ENCODE measurements at places on chromosomes 1 and 21.

DNA sequence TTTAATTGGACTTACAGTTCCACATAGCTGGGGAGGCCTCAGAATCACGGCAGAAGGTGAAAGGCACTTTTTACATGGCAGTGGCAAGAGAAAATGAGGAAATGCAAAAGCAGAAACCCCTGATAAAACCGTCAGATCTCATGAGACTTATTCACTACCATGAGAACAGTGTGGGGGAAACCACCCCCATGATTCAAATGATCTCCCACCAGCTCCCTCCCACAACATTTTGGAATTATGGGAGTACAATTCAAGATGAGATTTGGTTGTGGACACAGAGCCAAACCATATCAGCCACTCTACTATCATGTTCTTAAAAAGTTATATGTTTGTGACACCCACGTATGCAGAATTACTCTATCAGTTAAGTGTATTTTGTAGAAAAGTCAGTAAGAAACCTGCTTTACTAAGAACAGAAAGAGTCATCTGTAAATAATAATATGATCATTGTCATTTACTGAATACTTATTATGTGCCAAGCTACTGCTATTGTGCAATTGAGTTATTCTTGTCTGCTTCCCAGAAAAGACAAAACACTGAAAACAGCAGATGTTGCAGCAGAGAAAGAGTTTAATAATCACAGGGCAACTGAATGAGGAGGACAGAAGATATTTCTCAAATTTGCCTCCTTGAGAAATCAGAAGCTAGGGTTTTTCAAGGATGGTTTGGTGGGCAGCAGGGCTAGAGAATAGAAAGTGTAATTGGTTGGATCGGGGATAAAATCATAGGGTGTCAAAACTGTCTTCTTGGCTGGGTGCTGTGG is 207.7 kb upstream of the FGGY start:
- DNase-seq: no peak

GRCh38 chr1:70909262-70909822 is 138.3 kb downstream of the PTGER3 start:
- DNase-seq: no peak

DNA sequence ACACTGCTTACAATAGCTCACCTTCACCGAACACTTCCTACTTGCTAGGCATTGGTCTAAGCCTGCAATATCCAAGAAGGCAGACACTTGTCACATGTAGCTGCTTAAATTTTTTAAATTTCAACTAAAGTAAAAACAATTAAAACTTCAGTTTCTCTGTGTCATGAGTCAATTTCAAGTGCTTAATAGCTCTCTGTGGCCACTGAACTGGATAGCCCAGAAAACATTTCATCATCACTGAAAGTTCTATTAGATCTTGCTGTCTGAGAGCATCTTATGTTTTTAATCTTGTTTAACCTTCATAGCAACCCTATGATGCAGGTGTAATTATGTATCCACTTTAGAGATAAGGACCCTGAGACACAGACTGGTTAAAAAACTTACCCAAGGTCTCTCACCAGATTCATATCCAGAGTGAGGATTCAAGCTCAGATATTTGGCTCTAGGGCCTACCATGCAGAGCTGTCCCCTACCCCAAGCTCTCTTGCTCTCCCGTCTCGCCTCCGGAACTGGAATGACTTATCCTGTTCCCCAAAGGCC is 2.6 kb upstream of the FCRL6 start:
- DNase-seq: no peak

DNA sequence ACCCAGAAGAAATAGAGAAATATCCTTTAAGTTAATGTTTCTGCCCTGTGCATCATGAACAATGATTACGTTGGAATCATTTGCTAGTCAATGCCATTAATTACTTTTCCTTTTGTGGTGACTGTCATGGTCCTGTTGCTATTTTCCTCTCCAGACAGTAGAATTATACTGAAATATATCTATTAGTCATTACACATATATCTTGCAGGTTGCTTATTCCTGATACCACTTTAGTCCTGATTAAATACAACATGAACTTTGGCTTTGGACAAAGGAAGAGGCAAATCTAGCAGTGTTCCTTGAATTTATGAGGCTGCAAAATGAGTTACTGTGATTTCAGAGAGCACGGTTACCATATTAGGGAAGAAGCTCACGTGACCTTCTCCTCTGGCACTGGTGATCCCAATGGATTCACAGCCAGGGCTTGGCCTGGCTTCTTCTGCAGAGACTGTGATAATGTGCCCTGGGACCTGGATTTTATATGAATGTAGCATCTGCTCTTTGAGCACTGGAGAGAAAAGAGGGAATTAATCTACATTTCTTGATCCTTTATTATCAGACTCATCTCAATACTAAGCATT is 12.4 kb upstream of the KRTAP19-8 start:
- DNase-seq: no peak

DNA sequence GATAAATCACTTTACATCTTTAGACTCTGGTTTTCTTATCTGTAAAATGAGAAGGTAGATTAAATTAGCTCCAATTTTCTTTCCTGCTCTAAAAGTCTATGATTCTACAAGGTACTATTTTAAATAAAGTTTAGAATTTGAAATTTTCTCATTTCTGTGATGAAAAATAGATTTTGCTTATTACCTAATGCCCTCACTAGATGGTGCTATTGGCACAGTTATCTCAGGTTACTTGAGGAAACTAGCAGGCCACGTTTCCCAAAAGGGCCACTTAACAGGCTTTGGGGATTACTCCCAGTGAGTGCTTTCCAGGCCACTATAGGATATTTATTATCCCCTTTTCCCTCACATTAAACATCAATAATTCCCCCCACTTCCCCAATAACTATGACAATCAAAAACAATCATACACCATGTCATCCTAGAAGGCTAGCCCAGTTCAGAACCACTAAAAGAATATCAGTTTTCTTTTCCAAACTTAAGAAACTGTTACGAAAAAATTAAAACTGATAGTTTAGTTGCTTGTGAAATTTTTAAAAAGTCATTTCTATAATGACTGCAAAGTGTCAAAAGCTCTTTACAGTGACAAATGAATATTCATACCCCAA is 30.6 kb downstream of the OMA1 start:
- peak; percentile 60 for DNase-seq

- DNase-seq: peak; percentile 96
Observed at GRCh38 chr1:228109073-228109961, at the start of gene MRPL55. Gene MRPL55 (minus strand): TSS chr1:228109299. CDS start chr1:228108260, 1,039 bp downstream.

DNA sequence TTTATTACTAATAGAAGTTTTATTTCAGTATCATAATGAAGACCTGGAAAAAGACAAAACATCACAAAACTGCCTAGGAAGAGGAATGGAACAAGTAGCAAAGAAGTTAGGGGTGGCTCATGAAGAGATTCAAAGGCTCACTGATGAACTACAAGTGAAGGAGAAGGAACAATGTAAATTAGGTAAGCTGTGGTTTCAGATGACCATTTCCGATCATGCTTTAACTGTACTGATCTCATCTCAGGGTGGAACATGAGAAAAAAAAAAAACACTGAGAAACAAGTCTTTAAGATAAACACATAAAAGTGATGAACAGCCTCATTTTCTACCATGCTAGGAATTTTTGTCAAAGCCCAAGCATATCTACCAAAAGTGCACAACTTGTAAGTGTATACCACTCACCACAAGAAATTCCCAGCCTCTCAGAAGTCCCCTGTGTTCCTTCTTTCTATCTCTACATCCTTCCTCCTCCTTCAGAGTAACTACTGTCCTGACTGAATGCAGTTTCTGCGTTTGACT is 19.6 kb downstream of the CCDC30 start:
- DNase-seq: no peak

GRCh38 chr1:226937940-226938725 is 2.0 kb upstream of the COQ8A start:
- no peak for DNase-seq

- peak; percentile 16 for DNase-seq
Observed at GRCh38 chr1:21814241-21814918, 2.3 kb downstream of the LDLRAD2 start.

GRCh38 chr1:213110349-213111300 is 59.6 kb downstream of the RPS6KC1 start:
- no peak for DNase-seq

DNA sequence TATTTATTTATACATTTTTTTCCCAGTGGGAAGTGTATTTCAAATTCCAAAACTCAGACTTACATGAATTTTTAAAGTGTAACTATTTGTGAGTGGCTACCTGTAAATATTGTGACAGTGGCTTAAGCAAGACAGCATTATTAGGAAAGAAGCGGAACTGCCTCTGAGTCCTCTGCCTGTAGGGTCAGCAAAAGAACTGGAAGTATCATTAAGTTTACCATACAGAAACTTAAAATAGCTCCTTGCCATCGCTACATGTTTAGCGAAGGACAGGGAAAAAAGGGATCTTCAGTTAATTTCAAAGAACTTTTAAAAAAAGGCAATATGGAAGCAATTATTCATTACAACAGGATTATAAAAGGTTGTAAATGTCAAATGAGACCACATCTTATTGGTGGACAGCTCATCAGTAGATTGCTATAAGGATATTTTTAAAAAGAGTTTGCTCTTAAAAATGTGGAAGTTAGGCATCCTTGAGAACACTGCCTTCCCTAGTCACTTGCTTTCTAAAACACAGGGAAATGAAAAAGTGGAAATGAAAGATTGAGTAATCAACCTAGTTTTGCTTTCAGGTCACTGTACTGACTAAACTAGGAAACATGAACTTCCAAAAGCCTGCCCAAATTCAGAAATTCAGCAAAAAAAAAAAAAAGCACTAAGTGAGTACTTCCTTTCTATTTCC is 39.2 kb downstream of the NSL1 start:
- no peak for DNase-seq

DNA sequence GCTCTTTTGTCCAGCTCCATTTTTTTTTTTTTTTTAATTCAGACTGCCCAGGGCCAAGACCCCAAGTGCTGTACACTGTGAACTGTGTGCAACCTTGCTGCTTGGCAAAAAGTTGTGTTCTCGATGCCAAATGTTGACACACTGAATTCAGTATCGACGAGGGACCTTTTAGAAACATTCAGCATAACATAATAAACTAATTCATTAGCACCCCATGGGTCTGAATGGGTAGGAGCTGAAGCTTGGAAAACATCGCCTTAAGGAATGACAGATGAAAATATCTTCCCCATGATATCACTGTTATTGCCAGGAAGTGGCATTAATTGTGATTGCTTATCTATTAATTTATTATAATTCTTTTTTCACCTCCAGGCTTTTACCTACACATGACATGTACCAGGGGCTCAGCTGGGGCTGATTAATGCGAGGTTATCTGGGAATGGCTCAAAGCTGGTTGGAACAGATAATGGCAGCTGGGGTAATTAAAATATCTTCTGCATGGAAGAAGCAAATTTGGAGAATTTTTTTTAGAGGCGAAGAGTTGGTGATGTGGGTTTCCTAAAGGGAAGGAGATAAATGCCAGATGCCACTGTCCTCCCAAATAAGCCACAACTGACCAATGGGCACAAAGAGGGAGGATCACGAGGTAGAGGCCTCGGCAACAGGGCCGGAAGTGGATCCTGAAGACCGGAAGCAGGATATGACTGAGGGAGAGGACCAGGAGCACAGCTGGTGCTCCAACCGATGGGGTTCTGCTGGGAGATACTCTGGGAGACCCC is 169.3 kb downstream of the GRIK3 start:
- DNase-seq: no peak

DNA sequence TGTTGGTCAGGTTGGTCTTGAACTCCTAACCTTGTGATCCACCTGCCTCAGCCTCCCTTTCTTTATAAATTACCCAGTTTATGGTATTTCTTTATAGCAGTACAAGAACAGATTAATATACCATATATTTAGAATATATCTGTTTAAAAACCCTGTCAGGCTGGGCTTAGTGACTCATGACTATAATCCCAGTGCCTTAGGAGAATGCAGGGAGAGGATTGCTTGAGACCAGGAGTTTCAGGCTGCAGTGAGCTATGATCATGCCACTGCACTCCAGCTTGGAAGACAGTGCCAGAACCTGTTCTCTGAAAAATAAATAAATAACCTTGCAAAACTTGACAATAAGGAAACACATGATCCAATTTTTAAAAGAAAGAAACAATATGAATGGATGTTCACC is 43.9 kb downstream of the ZNF684 start:
- no peak for DNase-seq

DNA sequence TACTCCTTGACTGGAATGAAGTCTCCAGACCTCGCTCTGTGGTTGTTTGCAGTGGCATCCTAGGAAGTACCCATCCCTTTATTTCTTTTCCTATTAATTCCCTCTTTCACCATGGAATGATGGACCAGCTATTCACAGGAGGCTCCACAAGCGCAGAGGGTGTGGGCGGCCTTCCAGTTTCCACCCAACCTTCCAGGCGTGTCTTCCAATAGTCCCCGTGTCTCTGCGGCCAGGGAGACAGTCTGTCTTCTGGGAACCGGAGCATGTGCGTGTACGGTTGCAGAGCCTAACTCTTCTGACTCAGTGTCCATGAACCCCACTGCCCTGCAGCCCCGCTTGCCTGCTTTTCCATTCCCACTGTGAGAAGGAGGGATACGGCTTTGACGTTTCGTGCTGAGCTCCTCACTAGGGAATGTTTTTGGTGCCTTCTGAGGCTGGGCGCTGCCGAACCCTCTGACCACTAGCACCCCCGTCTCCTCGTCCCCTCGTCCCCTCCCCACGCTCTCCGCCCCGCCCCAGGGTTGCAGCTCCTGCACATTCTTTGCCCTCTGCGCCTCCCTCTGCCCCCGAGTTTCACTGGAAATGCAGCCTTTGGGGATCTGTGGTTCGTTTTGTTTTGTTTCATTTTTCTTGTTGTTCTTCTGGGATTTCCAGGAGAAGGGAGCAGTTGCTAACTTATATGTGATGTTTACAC is 26.3 kb upstream of the FAM3B start:
- no peak for DNase-seq

Data from HL-60 (cell line).